ENCODE measurements at places on chromosomes 12 and 14.

DNA sequence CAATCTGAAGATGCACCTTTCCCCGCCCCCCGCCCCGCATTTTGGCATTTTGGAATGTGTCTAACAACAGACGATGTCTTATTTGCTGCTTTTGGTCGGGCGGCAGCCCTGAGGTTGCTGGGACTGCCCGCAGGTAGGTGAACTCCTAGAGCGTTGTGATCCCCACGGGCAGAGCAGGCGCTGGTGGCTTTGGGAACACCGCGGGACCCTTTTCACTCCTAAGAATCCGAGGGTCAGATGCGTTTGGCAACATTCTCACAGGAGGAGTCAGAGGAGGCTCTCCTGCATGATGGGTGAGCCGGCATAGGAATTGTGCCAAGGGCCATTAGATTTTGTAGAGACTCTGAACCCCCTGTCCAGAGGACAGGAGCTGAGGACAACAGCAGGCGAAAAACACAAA is 41.9 kb downstream of the HCAR2 start:
- no peak for DNase-seq

- DNase-seq, result no peak
These were observed 2.0 kb upstream of the PPFIBP1 start for GRCh38 chr12:27521981-27522380.

DNA sequence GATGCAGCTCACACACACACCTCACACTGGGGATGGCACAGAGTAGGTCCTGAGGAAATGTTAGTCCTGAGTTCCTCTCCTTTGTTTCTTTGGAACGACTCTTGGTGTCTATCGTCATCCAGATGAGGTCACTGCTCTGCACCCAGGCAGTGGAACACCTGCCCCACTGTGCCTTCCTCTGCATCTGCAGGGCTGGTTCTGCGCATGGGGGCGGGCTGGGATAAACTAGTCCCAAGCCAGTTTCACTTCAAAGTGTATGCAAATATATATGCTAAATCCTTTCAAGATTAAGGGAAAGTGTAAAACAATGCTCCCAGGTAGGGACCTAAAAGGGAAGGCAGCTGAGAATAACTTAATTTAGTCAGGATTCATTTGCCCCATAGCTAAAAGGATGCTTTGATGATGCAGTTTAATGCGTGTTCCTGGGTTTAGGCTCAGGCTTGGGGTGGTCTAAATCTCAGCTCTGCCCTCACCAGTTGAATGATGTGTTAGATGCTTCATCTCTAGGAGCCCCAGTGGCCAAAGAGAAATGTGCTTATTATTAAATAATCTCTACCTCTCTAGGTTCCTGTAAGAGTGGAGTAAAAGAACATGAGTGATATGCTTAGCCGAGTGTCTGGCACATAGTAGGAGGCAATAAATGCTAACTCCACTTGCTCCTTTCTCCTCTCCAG is 47.1 kb upstream of the OVCH1 start:
- DNase-seq, result no peak

GRCh38 chr12:118827606-118828005 is 153.7 kb upstream of the SRRM4 start:
- DNase-seq, result no peak

DNA sequence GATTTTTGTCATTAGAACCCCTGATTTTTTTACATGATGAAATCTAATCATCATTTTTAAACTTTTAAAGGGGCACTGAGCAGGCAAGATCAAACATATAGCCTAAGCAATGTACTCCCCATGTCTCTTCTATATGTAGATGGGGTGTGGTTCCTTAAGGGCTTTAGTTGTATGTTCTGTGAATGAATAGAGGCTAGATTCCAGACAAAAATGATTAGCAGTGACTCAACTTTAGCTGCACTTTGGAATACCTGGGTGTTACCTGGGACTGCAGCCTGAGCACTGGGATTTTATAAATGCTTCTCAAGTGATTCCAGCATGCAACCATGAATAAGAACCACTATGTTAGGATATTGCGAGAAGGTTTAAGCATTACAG is 256.7 kb upstream of the PLEKHG7 start:
- no peak for DNase-seq

GRCh38 chr14:65997347-65997746 is 488.8 kb upstream of the CCDC196 start:
- no peak for DNase-seq

GRCh38 chr14:92534932-92535643 is 21.5 kb downstream of the RIN3 start:
- DNase-seq, result peak; percentile 31

- no peak for DNase-seq
These were observed at the start of gene LRIG3 for GRCh38 chr12:58920102-58920960. TSS of gene LRIG3 (minus strand) at chr12:58920504. CDS start at chr12:58920235, 269 bp downstream.

DNA sequence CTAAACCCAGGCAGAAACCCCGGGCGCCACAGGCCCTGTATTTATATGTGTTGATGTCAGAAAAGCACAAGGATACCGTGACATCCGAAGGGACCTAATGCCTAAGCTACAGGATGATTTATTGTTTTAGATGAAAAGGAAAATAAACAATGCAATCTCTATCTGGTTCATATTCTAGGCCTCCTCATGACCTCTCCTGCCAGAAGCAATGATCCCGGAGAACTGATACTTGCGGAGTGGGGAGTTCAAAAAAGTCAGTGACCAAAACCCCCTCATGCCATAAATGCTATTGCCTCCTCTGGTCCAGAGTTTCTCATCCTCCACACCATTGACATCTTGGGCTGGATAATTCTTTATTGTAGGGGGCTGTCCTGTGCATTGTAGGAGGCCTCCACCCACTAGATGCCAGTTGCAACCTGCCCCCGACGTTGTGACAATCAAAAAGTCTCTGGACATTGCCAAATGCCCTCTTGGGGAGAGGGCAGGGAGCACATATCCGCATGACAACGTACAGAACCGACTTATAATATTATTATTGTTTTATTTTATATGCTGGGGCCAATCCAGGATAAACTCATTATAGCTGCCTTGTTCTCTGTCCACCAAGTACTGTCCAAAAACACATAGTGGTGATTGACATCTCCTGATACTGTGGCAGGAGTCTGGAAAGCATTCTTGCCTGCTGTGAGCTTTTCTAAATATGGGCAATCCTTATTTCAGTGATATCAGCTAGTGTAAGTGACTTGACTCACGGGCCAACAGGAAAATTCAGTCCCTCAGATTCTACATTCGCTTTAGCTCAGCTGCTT is 1.1 kb upstream of the CSRP2 start:
- no peak for DNase-seq

- no peak for DNase-seq
These were observed 29.9 kb downstream of the CLEC2D start for GRCh38 chr12:9699269-9699897.

GRCh38 chr14:79597566-79597965 is 613.7 kb downstream of the DIO2 start:
- no peak for DNase-seq

GRCh38 chr12:49882851-49883464 is 20.7 kb downstream of the FAIM2 start:
- no peak for DNase-seq

GRCh38 chr12:131618303-131618658 is 92.6 kb upstream of the SFSWAP start:
- DNase-seq, result no peak

- no peak for DNase-seq
These were observed 62.7 kb downstream of the TTC6 start for GRCh38 chr14:37658156-37658555.

GRCh38 chr14:91100102-91100501 is 13.8 kb upstream of the DGLUCY start:
- no peak for DNase-seq

- DNase-seq, result no peak
These were observed 153.1 kb upstream of the FRMD6 start for GRCh38 chr14:51498411-51499227.

GRCh38 chr12:9118158-9118557 is 2.4 kb upstream of the A2M start:
- no peak for DNase-seq

- DNase-seq, result no peak
These were observed 133.8 kb upstream of the FOXN3 start for GRCh38 chr14:89550821-89551220.

- no peak for DNase-seq
These were observed 53.0 kb upstream of the KITLG start for GRCh38 chr12:88633312-88633711.

- no peak for DNase-seq
These were observed 22.0 kb downstream of the OR5AU1 start for GRCh38 chr14:21133901-21134300.

- no peak for DNase-seq
These were observed 35.8 kb downstream of the IL31 start for GRCh38 chr12:122138181-122138580.

- no peak for DNase-seq
These were observed 110.0 kb upstream of the AMIGO2 start for GRCh38 chr12:47189728-47190127.

DNA sequence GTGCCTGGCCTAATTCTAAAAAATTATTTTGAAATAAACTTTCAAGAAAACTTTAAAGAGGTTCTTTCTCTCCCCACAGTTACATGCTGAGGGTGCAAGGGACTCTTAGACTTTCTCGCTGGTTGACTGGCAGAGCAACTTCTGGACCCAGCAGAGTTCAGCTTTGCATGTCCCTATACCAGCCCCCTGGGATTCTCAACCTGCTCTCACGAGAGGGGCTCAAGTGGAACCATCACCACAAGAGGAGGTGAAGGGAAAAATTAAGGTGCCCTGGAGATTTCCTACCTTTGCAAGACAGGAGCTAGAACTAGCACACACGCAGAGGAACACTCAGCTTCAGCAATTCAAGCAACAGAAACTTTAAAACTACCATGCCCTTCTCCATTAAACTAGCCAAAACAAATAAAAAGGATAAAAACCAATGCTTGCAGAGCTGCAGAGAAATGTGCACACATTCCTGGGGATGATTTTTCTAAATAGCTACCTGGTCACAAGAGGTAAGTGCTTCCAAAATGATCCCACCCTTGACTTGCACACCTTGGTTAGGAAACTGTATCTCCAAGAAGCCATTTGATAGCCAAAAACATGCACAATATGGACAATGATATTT is 2.5 kb downstream of the HVCN1 start:
- DNase-seq, result no peak

DNA sequence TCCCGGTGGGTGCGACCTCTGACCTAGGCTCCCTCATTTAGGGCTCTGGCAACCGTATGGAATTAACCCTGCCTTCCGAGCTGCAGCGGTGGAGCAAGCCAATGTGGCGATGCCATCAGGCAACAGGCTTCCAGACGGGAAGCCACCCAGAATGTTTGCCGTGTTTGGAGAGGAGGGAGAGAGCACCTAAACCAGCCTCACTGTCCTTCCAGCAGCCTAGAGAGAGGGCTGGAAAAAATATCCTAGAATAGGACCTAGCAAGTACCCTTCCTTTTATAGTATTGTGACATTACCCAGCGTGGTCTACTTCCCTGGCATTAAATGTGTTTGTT is 287 bp upstream of the SLC2A13 start:
- no peak for DNase-seq

GRCh38 chr14:43793579-43793978 is 713.5 kb downstream of the FSCB start:
- DNase-seq, result no peak

DNA sequence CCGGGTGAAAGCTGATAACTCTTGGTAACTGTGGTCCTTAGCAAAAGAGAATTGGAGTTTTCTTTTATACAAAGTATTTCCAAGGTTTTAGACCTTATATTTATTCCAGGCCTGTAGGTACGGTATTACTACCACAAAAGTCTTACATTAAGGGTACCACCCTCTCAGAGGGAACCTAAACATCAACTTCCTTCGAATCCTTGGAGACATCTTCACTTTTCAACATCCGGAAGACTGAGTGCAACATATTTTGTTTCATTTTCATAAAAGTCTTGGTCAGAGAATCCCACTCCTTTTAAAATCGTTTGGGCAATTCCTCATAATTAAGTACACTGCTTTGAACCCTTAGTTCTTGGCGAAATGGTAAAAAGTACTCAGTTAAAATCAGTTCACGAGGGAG is 1.2 kb downstream of the CNOT2 start:
- no peak for DNase-seq

DNA sequence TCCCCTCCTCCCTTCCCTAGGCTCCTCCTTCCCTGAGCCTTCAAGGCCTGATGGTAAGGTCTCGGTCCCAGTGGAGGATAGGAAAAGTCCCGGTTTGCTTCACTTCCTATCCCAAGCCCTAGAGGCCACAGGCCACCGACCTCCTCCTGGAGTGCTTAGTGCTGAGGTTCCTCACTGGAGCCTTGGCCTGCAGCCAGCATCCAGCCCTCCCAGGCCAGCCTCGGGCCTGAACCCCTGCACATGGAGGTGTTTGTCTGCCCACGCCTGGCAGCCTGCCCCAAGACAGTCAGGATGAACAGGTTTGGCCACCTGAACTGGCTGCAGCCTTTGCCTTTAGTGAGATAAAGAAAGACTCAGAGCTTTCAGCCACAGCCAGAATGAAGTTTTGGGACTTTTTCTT is 15.8 kb upstream of the KRT7 start:
- DNase-seq, result no peak

GRCh38 chr12:52461693-52462092 is 9.7 kb upstream of the KRT6B start:
- DNase-seq, result no peak

- peak; percentile 12 for DNase-seq
These were observed 14.0 kb downstream of the KCTD10 start for GRCh38 chr12:109462868-109463692.

- DNase-seq, result no peak
These were observed 81.2 kb downstream of the CFAP54 start for GRCh38 chr12:96570579-96570978.

DNA sequence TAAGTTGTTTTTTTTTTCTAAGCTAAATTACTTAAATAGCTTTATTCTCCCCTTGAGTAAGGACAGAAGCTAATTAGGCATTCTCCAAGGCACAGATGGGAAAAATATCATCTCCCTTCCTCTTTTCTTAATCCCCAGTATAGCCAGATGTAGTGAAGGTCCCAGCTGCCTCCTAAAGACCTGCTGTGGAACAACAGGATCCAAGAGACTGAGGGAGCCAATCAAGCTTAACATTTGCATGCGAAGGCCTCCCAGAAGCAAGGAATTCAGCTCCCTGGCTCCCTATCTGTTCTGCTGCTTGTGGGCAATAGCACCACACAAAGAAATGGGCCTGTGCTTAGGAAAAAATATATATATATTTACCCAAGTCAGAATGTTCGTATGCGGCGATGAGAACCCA is 255.2 kb downstream of the SYT1 start:
- DNase-seq, result no peak

DNA sequence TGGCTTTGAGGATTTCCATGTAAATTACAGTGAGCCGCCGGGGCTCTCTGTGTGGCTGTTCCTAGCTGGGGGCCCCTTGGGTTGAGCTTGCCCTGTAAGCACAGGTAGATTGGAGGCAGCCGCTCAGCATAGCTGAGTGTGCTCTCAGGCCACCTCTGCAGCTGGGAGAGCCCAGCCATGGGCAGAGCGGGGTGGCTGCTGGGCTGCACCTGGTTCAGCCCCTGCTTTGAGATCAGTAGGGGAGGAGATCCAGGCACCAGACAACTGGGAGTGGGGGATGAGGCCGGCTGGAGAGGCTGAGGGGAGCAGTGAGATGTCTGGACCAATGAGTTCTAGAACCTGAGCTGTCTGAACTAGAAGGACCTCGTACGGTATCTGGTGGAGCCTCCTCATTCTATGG is 44.8 kb downstream of the CACNA1C start:
- no peak for DNase-seq

GRCh38 chr12:6899837-6900519 is 4.6 kb upstream of the LRRC23 start:
- no peak for DNase-seq

- no peak for DNase-seq
These were observed 26.7 kb upstream of the WSCD2 start for GRCh38 chr12:108102363-108102762.

Measured in activated CD4-positive, alpha-beta T cell treated with anti-CD3 and anti-CD28 coated beads, Interleukin-2, amount 10 ng/mL, durations not matched to agents 7 days and 5 days (primary cell).